ENCODE measurements at places on chromosomes 7 and 10. TPM values are rescaled to one million over a fixed set of nuclear protein-coding genes. Genes with fewer than 3 reads are reported as not detected.

The FRAT1 gene
- total RNA-seq = 5.8 TPM

The PRSS2 gene
- not detected for total RNA-seq

The CALML3 gene
- total RNA-seq = not detected

The ATP6V0A4 gene
- under 0.01 TPM for total RNA-seq

The IDI2 gene
- not detected for total RNA-seq

The SPDYE5 gene
- total RNA-seq = not detected

The ATG9B gene
- under 0.01 TPM for total RNA-seq

The NODAL gene
- total RNA-seq = not detected

The LIPN gene
- not detected for total RNA-seq

The FEZF1 gene
- not detected for total RNA-seq

The H2BK1 gene
- total RNA-seq = not detected

The CYP2C9 gene
- not detected for total RNA-seq

The PRTFDC1 gene
- 7.6 TPM for total RNA-seq

The PCDH15 gene
- total RNA-seq = under 0.01 TPM

The SEC31B gene
- total RNA-seq = 2.0 TPM

The TET1 gene
- 0.60 TPM for total RNA-seq
